Cardiac muscle cell (in vitro differentiated cells and primary cell): ENCODE measurements at places on chromosomes 2 and 18. TPM values are rescaled to one million over a fixed set of nuclear protein-coding genes. Genes with fewer than 3 reads are reported as not detected.
A peak's percentile ranks its signal among the peaks of the same experiment; 100 is the strongest.

ANKRD62 gene
- total RNA-seq: not detected in 2 replicates

KIDINS220 gene
- total RNA-seq: 69.8 and 127 TPM in 2 replicates

PAX8 gene
- not detected in 2 replicates for total RNA-seq

NCK2 gene
- total RNA-seq: 61.7 and 65.9 TPM in 2 replicates

ERBB4 gene
- total RNA-seq: 29.7 and 38.1 TPM in 2 replicates

BOLL gene
- 0.28 TPM in 1 of 2 replicates, not detected in the other for total RNA-seq

ASXL3 gene
- total RNA-seq: 8.0 and 10.0 TPM in 2 replicates

RAX gene
- 0.06 TPM in 1 of 2 replicates, not detected in the other for total RNA-seq

NETO1 gene
- total RNA-seq: 3.6 and 4.1 TPM in 2 replicates

GRCh38 chr2:106099691-106100090, 94.4 kb downstream of the UXS1 start:
- no peak overlapping the region for H3K27ac ChIP-seq
- no peaks in the 10 kb centered on the region for H3K36me3 ChIP-seq
- no peak overlapping the region for H3K4me3 ChIP-seq
- peaks cover 15% of the 10 kb centered on the region for H3K4me1 ChIP-seq

DNA sequence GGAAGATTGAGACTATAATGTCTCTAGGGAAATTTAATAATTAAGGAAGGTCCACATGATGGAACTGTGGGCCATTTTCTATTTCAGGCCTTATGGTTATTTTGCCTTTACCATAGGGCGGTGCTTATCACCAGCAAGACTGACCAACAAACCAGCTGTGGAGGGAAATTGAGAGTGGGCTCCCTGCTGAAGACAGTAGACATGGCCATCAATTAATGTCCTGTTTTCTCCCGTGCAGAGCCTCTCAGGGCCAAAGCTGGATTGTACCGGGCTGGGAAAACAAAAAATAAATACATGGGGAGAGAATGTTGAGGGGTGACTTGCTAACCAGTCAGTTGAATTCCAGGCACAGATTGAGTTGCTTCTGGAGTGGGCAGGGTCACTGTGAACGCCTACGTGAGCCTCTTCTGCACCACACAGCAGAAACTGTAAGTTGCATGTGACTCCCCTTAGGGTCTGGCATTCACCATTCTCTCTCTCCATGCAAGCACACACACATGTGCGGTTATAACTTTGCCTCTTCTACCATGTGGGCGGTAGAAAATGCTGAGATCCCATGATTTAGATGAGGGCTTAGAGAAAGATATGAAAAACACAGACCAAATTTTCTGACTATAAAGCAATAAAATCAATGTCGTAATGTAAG, 128.5 kb downstream of the COPS8 start:
- no peaks in the 10 kb centered on the region for H3K27me3 ChIP-seq
- no peaks in the 10 kb centered on the region for H3K4me1 ChIP-seq
- DNase-seq: no peak
- no peak overlapping the region for H3K4me3 ChIP-seq

GRCh38 chr18:64720781-64721464, 572.0 kb upstream of the LINC00305 start:
- DNase-seq: peak; percentile 5
- no peaks in the 10 kb centered on the region for H3K4me1 ChIP-seq
- H3K4me3 ChIP-seq: no peak overlapping the region
- no peaks in the 10 kb centered on the region for H3K27me3 ChIP-seq
- no peak overlapping the region for H3K27ac ChIP-seq
- no peaks in the 10 kb centered on the region for H3K36me3 ChIP-seq

- H3K4me3 ChIP-seq: no peak overlapping the region
- no peaks in the 10 kb centered on the region for H3K27me3 ChIP-seq
- H3K27ac ChIP-seq: no peak overlapping the region
These were observed 287.3 kb upstream of the NCKAP5 start for GRCh38 chr2:133855526-133855925.

- DNase-seq: no peak
- no peaks in the 10 kb centered on the region for H3K36me3 ChIP-seq
- no peaks in the 10 kb centered on the region for H3K27me3 ChIP-seq
- peaks cover 7% of the 10 kb centered on the region for H3K4me1 ChIP-seq
- H3K27ac ChIP-seq: no peak overlapping the region
- no peak overlapping the region for H3K4me3 ChIP-seq
These were observed 952.4 kb downstream of the EPHA4 start for GRCh38 chr2:220619525-220620220.

DNA sequence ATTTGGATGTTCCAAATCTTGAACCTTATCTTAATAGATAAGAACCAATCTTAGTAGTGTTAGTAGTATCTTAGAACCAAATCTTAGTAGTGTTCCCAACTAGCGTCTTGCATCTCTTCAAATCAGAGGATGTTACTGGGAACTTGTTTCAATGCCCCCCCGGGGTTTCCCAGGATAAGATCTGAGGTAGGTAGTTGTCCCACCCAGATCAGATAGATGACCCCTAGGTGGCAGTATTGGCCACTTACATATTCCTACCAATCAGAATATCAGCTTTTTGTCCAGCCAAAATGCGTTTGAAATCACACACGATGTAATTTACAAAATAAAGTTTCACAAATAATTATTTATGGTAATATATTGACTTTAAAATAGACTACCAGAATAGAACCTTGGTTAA, 314.8 kb downstream of the MBD2 start:
- H3K4me1 ChIP-seq: no peaks in the 10 kb centered on the region
- no peaks in the 10 kb centered on the region for H3K27me3 ChIP-seq
- no peaks in the 10 kb centered on the region for H3K36me3 ChIP-seq
- no peak overlapping the region for H3K27ac ChIP-seq
- no peak for DNase-seq

DNA sequence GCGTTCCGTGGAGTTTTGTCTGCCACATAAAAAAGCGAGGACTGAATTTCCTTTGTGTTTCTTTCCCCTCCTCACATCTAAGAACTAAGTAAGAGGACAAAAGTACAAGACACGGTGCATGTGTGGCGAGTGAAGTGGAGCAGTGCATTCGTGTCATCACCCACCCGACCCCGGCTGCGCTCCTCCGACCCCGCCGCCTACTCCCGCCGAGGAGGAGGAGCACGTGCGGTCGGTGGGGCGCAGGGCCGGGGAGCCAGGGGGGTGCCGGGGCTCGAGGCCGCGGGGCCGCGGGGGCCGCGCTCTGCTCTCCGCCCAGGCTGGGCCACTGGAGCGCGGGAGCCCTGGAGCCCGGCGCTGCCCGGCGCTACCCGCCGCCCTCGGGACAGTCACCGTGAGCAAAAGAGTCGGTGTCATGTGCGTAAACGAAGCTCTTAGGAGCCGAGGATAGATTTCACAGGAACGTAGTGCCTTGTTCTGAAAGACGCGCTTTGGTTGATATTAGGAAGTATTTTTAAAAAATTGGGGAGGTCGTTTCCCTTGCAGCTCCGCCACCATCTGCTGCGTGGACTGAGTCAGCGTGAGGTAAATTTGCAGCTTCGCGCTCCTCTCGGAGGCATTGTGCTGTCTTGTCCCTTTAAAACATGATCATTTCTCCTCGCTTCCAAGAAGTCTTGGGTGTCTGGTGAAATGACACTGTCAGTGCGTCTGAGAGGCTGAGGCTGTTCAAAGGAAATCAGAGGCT, 11.0 kb downstream of the TBR1 start:
- H3K4me3 ChIP-seq: no peak overlapping the region
- H3K27ac ChIP-seq: no peak overlapping the region
- no peak for DNase-seq
- peaks cover 88% of the 10 kb centered on the region for H3K27me3 ChIP-seq

GRCh38 chr18:58177004-58177717, 133.1 kb downstream of the NEDD4L start:
- no peaks in the 10 kb centered on the region for H3K36me3 ChIP-seq
- H3K27ac ChIP-seq: no peak overlapping the region
- DNase-seq: peak; percentile 92
- no peak overlapping the region for H3K4me3 ChIP-seq
- H3K4me1 ChIP-seq: no peaks in the 10 kb centered on the region

- H3K27ac ChIP-seq: no peak overlapping the region
- no peaks in the 10 kb centered on the region for H3K27me3 ChIP-seq
- H3K4me1 ChIP-seq: peaks cover 4% of the 10 kb centered on the region
- no peak for DNase-seq
- no peaks in the 10 kb centered on the region for H3K36me3 ChIP-seq
- no peak overlapping the region for H3K4me3 ChIP-seq
These were observed 38.0 kb upstream of the HPCAL1 start for GRCh38 chr2:10264506-10265328.

DNA sequence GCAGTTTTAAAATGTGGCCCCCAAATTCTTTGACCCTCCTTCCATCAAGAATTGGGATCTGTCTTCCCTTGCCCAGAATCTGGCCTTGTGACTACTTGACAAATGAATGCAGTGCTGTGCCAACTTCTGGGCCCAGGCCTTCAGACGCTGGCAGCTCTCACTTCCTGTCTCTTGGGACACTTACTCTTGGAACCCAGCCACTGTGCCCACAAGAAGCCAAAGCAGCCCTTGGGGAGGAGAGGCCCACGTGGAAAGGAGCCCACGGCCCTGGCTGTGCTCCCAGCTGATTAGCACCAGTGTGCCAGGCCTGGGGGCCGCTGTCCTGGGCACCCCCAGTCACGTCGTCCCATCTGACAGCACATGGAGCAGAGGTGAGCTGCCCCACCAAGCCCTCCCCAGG, 56.6 kb downstream of the RPL37A start:
- H3K27ac ChIP-seq: no peak overlapping the region
- no peaks in the 10 kb centered on the region for H3K27me3 ChIP-seq
- peaks cover 15% of the 10 kb centered on the region for H3K4me1 ChIP-seq
- no peaks in the 10 kb centered on the region for H3K36me3 ChIP-seq
- peak; percentile 69 for DNase-seq
- H3K4me3 ChIP-seq: no peak overlapping the region

GRCh38 chr2:181393472-181393871, 63.7 kb upstream of the ITGA4 start:
- no peak overlapping the region for H3K27ac ChIP-seq
- H3K4me3 ChIP-seq: no peak overlapping the region
- H3K27me3 ChIP-seq: no peaks in the 10 kb centered on the region
- no peak for DNase-seq
- H3K4me1 ChIP-seq: no peaks in the 10 kb centered on the region

DNA sequence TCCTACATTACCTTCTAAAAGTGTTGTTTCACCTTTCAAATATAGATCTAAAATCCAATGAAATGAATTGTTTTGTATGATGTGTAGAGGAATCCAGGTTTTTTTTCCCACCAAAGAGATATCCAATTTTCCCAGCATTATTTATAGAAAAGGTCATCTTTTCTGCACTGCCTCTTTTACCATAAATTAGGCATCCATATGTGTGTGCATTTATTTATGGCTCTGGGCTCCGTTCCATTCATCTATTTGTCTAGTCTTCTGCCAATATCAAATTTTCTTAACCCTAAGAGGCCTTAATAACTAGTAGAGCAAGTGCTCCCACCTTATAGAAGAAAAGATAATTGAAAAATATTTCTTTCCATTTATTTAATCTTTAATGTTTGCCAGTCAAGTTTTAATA, 88.3 kb downstream of the ATAD2B start:
- DNase-seq: no peak
- no peaks in the 10 kb centered on the region for H3K27me3 ChIP-seq
- H3K4me3 ChIP-seq: no peak overlapping the region
- H3K4me1 ChIP-seq: no peaks in the 10 kb centered on the region

GRCh38 chr2:219572237-219573001, at the start of gene INHA:
Gene INHA, plus strand, starts transcription at chr2:219572310. Its CDS starts 65 bp downstream, at chr2:219572375.
- no peak for DNase-seq
- peaks cover 52% of the 10 kb centered on the region for H3K4me1 ChIP-seq
- H3K36me3 ChIP-seq: peaks cover 11% of the 10 kb centered on the region
- H3K27me3 ChIP-seq: no peaks in the 10 kb centered on the region

DNA sequence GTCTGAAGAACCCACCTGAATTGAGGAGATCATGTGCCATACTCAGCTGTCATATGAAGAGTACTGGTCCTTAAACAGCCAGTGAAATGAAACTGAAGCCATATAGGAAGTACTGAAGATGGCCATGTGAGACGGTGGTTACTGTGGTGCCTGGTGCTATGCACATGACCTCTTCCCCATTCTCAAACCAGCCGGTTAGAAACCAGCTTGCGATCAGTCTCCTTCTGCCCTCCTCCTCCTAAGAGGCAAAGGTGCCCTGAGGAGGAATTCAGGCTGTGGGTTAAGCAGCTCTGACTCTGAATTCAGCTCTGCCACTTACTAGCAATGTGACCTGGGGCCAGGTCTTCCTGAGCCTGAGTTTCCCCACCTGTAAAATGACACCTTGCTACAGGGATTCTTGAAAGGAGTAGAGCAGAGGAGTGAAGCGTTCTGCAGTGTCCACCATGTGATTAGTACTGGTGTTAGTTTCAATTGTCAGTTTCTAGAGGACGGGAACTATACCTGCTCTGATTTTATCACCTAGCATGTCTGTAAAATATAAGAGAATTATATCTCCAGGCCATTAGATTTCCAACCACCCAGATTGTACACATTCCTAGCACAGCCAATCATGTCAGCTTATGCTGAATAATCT, 5.1 kb downstream of the FECH start:
- peaks cover 3% of the 10 kb centered on the region for H3K36me3 ChIP-seq
- H3K4me1 ChIP-seq: peaks cover 5% of the 10 kb centered on the region
- DNase-seq: no peak
- no peak overlapping the region for H3K27ac ChIP-seq
- H3K27me3 ChIP-seq: no peaks in the 10 kb centered on the region
- no peak overlapping the region for H3K4me3 ChIP-seq

DNA sequence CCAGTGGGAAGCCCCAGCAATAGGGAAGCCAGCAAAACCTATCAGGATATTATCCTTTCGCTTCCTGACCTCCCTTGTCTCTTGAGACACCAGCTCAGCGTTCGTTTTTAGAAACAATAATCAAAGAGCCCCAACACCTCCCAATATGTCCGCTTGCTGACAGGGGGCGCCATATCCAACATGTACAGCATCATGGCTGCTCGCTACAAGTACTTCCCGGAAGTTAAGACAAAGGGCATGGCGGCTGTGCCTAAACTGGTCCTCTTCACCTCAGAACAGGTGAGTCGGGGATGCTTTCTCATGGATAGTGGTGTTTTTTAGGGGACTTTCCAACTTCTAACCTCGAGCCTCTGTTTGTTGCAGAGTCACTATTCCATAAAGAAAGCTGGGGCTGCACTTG, 28.7 kb downstream of the GAD1 start:
- no peaks in the 10 kb centered on the region for H3K27me3 ChIP-seq
- no peak for DNase-seq
- no peaks in the 10 kb centered on the region for H3K4me1 ChIP-seq
- no peaks in the 10 kb centered on the region for H3K36me3 ChIP-seq
- no peak overlapping the region for H3K27ac ChIP-seq
- H3K4me3 ChIP-seq: no peak overlapping the region

- H3K36me3 ChIP-seq: no peaks in the 10 kb centered on the region
- no peak overlapping the region for H3K4me3 ChIP-seq
- no peak for DNase-seq
- H3K4me1 ChIP-seq: peaks cover 10% of the 10 kb centered on the region
These were observed 147.3 kb upstream of the TCF4 start for GRCh38 chr18:55735199-55735855.
